ENCODE measurements at places on chromosomes 4 and X. TPM values are rescaled to one million over a fixed set of nuclear protein-coding genes. Genes with fewer than 3 reads are reported as not detected.

DNA sequence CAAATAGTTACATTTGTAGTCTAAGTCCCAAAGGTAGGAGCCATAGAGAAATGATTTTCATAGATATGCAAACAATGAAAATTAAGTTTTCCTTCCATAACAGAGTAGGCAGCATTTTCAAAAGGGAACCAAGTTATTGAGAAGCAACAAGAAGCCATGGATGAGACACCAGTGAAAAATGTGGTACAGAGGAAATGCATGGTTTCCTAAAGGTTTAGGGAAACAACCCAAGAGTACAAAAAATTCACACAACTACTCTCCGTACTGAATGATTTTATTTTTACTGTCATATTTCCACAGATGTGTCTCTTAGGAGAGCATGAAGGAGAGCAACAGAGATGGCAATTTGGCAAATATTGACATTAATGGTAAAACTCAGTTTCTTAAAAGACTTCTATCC lies 1408.9 kb upstream of the PCDH7 start:
- no peaks in the 10 kb centered on the region for H3K36me3 ChIP-seq
- H3K27me3 ChIP-seq, result no peaks in the 10 kb centered on the region
- no peak for DNase-seq
- no peak overlapping the region for H3K27ac ChIP-seq
- H3K4me1 ChIP-seq, result peaks cover 14% of the 10 kb centered on the region

The REELD1 gene
- not detected for total RNA-seq

GRCh38 chr4:20297783-20298182 lies 46.1 kb downstream of the SLIT2 start:
- no peak overlapping the region for H3K27ac ChIP-seq
- no peak overlapping the region for H3K4me3 ChIP-seq
- 0 out of 2 replicates have a peak, but pooled peaks cover 3% of the 10 kb centered on the region for H3K36me3 ChIP-seq
- H3K27me3 ChIP-seq, result no peaks in the 10 kb centered on the region

DNA sequence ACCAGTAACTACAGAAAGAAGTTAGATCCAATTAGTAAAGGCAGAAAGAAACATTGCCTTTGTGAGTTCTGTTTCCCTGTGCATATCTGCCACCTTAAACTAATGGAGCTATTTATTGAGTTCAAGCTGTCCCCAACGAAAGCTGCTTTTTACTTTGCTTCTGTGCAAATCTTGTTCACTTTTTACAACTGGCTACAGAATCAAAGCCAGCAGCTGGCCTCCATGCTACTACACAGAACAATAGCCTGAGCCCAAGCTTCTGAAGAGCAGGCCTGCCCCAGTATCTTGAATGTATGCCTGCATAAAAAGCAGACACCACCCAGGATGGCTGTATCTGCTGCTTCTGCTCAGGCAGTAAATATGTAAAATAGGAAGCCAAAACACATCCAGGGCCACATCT lies 28.1 kb downstream of the ANK2 start:
- H3K4me1 ChIP-seq, result no peaks in the 10 kb centered on the region
- no peaks in the 10 kb centered on the region for H3K36me3 ChIP-seq
- DNase-seq, result no peak
- H3K27me3 ChIP-seq, result no peaks in the 10 kb centered on the region
- H3K4me3 ChIP-seq, result no peak overlapping the region
- H3K27ac ChIP-seq, result no peak overlapping the region

DNA sequence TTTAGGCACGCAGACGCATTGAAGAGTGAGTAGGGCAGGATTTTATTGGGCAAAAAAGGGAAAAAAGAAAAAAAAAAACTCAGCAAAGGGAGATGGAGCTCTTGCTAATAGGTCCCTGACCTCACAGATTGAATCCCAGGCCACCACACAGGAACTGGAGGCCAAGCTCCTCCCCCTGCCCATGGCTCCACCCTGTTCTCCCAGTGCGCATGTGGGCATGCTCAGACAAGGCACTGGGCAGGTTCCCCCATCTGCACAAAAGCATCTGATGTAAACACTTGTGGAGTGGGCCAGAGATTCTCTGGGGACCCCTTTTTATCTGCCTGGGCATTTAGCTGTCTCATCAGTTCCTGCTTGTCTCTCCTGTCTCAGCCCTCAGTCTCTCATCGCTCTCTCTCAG lies 9.5 kb downstream of the FRMD7 start:
- H3K36me3 ChIP-seq, result no peaks in the 10 kb centered on the region
- H3K4me3 ChIP-seq, result no peak overlapping the region
- no peak for DNase-seq
- H3K4me1 ChIP-seq, result peaks cover 13% of the 10 kb centered on the region
- no peaks in the 10 kb centered on the region for H3K27me3 ChIP-seq

DNA sequence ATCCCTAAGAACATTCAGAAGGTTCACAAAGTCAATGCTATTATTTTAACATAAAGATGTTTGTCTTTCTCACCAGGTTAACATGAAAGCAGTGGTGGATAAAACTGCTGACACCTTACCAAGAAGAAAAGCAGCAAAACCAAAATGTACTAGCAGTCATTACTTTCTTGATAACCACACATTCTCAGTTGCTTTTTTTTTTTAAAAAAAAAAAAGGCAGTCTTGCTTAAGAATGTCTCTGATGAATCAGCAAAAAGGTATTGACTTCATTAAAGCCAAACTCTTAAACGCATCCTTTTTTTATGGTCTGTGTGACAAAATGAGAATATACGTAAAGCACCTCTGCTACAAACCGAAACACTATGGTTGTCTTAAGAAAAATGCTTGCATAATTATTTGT lies 31.9 kb downstream of the CDKL2 start:
- H3K4me3 ChIP-seq, result no peak overlapping the region
- H3K27ac ChIP-seq, result no peak overlapping the region
- DNase-seq, result peak; percentile 8
- no peaks in the 10 kb centered on the region for H3K4me1 ChIP-seq
- H3K27me3 ChIP-seq, result no peaks in the 10 kb centered on the region

DNA sequence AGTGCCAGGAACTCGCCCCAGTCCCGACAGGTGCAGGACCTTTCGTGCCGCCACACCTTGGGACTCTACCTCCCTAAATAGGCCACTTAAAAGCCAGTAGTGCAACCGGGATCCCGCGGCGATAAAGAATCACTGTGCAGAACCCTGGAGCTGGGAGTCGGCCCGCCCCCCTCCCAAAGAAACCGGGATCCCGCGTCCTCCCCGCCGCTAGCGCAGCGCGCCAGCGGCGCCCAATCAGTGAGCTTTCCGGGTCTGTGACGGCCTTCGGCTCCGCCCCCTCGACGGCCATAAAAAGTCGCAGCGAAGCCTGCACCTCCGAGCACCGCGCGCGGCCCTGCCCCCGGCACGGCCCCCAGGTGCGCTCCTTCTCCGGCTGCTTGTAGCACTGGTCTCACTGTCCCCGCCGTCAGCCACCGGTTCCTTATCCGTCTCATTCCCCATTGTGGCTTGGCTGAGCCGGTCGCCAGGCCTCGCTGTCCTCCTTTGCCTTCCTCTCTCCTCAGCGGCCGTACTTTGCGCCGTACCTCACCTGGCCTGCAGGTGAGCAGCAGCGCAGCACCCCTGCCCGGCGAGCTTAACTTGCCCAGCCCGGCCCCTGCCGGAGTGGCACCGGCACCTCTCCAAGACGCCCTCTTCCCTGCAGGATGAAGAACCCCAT lies at the start of gene LRAT:
TSS of gene LRAT (plus strand) at position 318 of the 658 bp plus-strand sequence. CDS start at position 645, 327 bp downstream.
- no peaks in the 10 kb centered on the region for H3K36me3 ChIP-seq
- H3K27me3 ChIP-seq, result no peaks in the 10 kb centered on the region
- peaks cover 7% of the 10 kb centered on the region for H3K4me1 ChIP-seq
- peak within 1 kb of the TSS; percentile 80 for H3K4me3 ChIP-seq

The ELOVL6 gene
- 4.4 TPM for total RNA-seq

GRCh38 chr4:109559983-109560686 lies at the start of gene MCUB:
Gene MCUB, plus strand, starts transcription at chr4:109560246. Its CDS starts 92 bp downstream, at chr4:109560338.
- H3K4me3 ChIP-seq, result peak within 1 kb of the TSS; percentile 96
- peak; percentile 89 for DNase-seq
- H3K27me3 ChIP-seq, result no peaks in the 10 kb centered on the region
- H3K4me1 ChIP-seq, result peaks cover 15% of the 10 kb centered on the region
- H3K36me3 ChIP-seq, result no peaks in the 10 kb centered on the region

GRCh38 chrX:52979568-52979967 lies 21.2 kb upstream of the FAM156A start:
- no peak overlapping the region for H3K4me3 ChIP-seq
- no peak for DNase-seq
- no peaks in the 10 kb centered on the region for H3K36me3 ChIP-seq
- H3K27me3 ChIP-seq, result no peaks in the 10 kb centered on the region

DNA sequence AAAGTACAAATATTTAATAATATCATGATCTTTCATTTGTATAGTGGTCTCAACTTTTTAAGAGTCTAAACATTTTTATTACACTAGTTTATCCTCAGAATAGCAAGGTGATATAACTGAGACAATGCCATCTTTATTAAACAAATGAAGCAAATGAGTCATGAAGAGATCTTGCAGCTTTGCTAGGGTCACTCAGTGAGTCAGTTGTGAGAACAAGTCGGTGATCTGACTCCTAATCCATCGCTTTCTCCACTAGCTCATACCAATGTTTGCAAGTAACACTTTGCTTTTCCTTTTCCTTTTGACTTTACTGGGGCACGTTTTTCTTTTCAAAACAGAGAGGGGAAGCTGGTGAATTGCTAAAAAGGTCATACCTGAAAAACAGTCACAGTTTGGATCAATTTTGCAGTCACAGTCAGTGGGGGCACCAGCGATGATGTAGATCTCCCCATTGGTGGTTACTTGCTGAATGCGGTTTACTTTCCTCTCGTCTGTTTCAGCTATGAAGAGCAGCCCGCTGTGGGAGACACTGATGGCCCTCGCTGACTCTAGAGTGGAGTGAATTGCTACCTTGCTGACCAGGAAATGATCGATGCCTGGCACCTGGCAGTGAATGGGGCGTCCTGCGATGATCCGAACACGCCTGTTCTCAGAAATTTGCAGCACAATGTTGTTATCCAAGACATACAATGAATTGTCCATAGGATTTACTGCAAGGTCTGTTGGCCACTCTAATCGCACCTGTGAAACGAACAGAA lies 75.7 kb downstream of the SH2D1A start:
- no peaks in the 10 kb centered on the region for H3K27me3 ChIP-seq
- H3K27ac ChIP-seq, result no peak overlapping the region
- no peak overlapping the region for H3K4me3 ChIP-seq
- peaks cover 3% of the 10 kb centered on the region for H3K4me1 ChIP-seq
- DNase-seq, result peak; percentile 23

DNA sequence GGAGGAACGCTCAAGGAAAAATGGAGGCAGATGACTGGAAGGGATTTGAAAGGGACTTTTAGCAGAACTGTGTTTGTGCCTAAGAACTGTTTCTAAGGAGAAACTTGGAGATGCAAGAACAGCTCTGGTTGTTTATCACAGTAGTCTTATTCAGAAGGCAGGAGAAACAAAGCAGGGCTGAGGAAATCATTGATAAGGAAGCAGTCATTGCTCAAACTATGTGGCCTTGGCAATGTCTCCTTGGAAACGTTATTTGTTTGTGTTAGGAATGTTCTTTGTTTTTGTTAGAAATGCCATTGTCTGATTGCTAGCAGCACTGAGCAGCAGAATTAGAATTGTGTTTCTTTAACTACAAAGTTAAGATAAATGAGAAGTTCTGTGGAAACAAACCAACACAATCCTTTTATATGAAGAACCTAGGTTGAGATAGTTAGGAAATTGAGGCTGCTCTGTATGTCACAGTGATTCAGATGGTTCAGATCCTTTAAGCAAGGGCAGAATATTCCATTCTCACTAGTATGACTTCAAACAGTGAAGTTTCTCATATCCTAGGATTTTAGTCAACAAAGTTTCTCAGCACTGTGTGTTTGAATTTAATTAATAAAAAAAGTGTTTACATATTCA lies 1191.3 kb upstream of the IGFBP7 start:
- no peak overlapping the region for H3K27ac ChIP-seq
- no peaks in the 10 kb centered on the region for H3K4me1 ChIP-seq
- H3K36me3 ChIP-seq, result no peaks in the 10 kb centered on the region

- H3K27ac ChIP-seq, result no peak overlapping the region
- no peaks in the 10 kb centered on the region for H3K27me3 ChIP-seq
- H3K4me3 ChIP-seq, result no peak overlapping the region
- H3K36me3 ChIP-seq, result no peaks in the 10 kb centered on the region
- no peak for DNase-seq
Measured at GRCh38 chr4:123744664-123745290, 348.2 kb downstream of the SPRY1 start.

DNA sequence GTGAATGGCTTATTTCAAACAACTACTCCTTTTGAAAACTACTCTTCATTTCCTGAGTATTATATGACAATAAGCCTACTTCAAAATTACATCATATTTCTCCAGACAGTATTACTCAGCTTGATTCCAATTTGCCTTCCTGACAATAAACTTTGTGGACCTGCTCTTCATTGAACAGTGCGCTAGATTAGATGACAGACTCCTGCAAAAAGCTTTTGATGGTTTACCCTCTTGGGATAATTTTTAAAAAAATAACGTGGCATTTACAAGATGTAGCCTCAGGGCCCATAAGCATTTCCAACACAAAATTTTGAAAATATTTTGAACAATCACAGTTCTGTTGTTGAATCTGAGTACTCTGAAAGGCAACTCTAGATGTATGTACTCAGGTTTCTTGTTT lies 25.9 kb downstream of the MGAT4D start:
- DNase-seq, result no peak
- no peaks in the 10 kb centered on the region for H3K4me1 ChIP-seq
- no peaks in the 10 kb centered on the region for H3K36me3 ChIP-seq
- H3K27me3 ChIP-seq, result no peaks in the 10 kb centered on the region
- no peak overlapping the region for H3K4me3 ChIP-seq
- H3K27ac ChIP-seq, result no peak overlapping the region

DNA sequence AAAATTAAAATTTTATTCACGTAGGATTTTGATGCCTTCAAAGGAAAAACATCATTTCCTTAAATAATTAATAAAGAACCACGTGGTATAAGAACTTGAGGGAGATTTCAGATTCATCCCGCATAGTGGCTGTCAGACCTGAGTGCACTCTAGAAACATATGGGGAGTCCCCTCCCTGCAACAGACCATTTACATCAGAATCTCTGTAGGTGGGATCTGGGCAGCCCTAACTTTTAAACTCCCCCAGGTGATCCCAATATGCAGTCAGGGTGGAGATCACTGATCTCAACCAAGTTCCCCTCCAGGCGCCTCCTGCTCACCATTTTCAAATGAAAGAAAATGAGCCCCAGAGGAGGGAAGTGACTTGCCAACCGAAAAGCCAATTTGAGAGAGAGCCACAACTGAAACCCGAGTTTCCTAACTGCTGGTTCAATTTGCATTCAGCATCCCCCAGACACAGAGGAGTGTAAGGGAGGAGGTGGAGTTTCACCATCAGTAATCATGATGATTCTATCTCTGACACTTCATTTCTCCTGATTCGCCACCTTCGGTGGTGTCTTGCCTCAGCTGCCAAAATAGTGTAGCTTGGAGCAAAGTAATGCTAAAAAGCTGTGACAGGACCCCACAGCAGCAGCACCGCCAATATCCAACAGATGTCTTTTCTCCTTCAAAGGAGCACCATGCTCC lies 11.4 kb downstream of the RNF150 start:
- DNase-seq, result no peak
- H3K27ac ChIP-seq, result no peak overlapping the region
- peaks cover 19% of the 10 kb centered on the region for H3K27me3 ChIP-seq
- H3K4me3 ChIP-seq, result no peak overlapping the region
- H3K4me1 ChIP-seq, result no peaks in the 10 kb centered on the region

The CXorf38 gene
- 16.2 TPM for total RNA-seq

Data from PC-3 (cell line).